Psoas muscle (tissue), 8 donors: ENCODE measurements at places on chromosomes 6 and 20. TPM values are rescaled to one million over a fixed set of nuclear protein-coding genes. Genes with fewer than 3 reads are reported as not detected.

Gene TFAP2A
- 0.15 TPM for total RNA-seq

Gene TRIM38
- total RNA-seq = 4.8 TPM

Gene EYA2
- 1.6 TPM for total RNA-seq

Gene OXT
- total RNA-seq = not detected

Gene SIGLEC1
- total RNA-seq = 3.1 TPM

- peak overlapping the region; percentile 96 for H3K27ac ChIP-seq
- H3K27me3 ChIP-seq = no peaks in the 10 kb centered on the region
- H3K36me3 ChIP-seq = no peaks in the 10 kb centered on the region
- peak; percentile 59 for DNase-seq
These were observed 427 bp downstream of the GINM1 start for GRCh38 chr6:149566410-149567193.

DNA sequence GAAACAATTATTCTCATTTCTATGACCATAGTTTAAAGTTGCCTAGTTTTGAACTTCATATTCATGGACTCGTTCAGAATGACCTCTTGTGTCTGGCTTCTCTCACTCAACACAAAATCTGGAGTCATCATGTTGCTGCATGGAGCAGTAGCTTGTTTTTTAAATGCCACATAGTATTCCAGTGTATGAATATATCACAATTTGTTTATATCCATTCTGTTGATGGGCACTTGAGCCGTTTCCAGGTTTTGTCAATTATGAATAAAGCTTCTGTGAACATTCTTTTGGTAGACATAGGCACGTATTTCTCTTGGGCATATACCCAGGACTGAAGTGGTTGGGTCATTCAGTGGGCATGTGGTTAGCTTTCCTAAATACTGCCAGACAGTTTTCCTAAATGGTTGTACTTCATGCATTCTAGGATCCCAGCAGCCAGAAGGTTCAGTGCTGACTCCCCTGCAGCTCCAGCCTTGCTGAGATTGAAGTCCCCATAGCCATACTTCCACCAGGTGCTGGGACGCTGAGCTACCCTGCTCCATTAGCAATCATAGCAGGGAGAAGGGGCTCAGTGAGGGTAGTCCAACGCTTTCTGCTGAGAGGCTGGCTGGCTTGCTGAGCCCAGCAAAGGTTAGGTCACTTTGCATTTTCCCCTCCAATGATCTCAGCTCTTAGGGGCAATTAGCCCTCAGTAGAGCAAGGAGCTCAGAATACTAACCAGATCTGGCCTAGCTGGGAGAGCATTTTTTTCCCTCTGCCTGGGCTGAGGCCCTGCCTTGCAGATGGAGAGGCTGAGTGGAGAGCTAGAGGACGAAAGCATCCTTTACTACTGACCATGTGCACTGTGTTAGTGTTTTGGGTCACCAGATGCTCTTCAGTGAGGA is 35.7 kb upstream of the CTNNBL1 start:
- no peaks in the 10 kb centered on the region for H3K4me1 ChIP-seq
- no peaks in the 10 kb centered on the region for H3K36me3 ChIP-seq
- DNase-seq = no peak
- H3K27me3 ChIP-seq = peaks cover 10% of the 10 kb centered on the region
- H3K4me3 ChIP-seq = no peak overlapping the region

DNA sequence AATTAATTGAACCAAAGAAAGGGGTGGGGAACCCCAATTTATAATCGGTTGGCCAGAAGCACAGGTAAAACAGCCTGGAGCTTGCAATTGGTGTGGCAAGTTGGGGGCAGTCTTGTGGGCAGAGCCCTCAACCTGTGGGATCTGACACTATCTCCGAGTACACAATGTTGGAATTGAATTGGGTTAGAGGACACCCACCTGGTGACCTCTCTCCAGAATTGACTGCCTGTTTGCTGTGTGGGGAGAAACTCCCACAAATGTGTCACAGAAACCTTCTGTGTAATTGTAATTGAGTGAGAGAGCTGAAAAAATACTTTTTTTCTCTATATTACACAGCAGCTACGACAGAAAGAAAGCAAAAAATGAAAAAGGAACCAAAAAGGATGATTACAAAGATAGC is 53.0 kb upstream of the FAM83C start:
- no peak for DNase-seq
- H3K36me3 ChIP-seq = peaks cover 2% of the 10 kb centered on the region
- H3K4me1 ChIP-seq = peaks cover 29% of the 10 kb centered on the region
- no peaks in the 10 kb centered on the region for H3K27me3 ChIP-seq
- H3K4me3 ChIP-seq = peak overlapping the region; percentile 4

- H3K27me3 ChIP-seq = no peaks in the 10 kb centered on the region
- no peak overlapping the region for H3K27ac ChIP-seq
- H3K4me1 ChIP-seq = peaks cover 4% of the 10 kb centered on the region
These were observed 71.8 kb downstream of the ALDH8A1 start for GRCh38 chr6:134878136-134878535.

DNA sequence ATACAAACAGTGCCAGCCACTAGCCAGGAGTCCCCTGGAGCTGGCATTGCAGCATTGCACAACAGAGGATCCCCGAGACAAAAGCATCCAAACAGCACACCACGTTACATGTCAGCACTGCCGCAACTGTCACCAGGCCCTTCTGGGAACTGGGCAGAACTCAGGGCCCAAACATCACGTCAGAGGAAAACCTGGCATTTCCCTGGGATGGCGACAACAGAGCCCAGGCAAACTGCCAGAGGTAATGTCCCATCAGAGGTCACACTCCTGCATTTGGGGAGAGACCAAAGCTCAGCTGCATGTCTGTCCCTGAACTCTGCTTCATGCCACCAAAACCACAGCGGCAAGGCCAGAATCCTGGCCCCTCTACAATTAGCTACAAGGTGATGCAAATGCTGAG is 36.3 kb downstream of the PPP1R3G start:
- no peak for DNase-seq
- H3K27ac ChIP-seq = no peak overlapping the region
- no peaks in the 10 kb centered on the region for H3K36me3 ChIP-seq
- peaks cover 6% of the 10 kb centered on the region for H3K4me1 ChIP-seq
- no peak overlapping the region for H3K4me3 ChIP-seq

DNA sequence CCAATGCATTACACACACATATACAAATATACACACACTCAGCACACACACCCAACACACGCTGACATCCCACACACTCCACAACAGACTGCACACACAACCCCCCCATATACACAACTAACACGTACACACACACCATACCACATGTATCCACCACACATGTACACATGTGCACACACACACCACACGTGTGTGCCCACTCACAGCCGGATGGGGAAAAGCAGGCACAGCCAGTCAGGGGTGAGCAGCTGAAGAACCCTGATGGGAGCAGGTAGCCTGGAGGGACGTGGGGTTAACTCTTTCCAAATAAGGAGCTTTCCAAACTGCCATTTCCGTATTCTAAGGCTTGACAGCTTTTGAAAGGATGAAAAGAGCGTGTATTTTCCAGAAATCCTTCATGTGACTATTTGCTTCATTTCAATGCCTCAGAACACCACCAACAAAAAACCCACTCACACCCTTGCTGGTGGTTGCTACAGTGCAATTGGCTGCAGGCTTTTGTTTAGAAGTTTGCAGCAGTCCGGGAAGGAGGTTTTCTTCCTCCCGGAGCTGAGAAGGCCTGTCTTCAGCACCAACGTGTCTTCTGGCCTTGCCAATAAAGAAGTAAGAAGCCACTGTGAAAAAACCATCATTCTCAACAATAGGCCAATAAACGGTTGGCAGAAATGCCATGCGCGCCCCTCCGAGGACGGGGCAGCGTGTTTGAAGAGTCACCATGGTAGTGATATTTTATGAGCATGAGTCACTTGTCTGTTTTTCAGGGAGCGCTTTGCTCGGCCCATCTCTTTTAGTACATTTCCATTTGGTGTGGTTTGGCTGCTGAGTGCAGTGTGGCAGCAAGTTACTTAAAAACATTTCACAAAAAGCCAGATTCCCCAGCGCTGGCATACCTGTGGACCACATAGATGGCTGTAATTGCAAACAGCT is 131.3 kb upstream of the GMDS start:
- H3K4me3 ChIP-seq = no peak overlapping the region
- no peaks in the 10 kb centered on the region for H3K4me1 ChIP-seq
- DNase-seq = no peak
- no peaks in the 10 kb centered on the region for H3K36me3 ChIP-seq
- H3K27ac ChIP-seq = no peak overlapping the region

- H3K27ac ChIP-seq = peak overlapping the region; percentile 79
- peaks cover 2% of the 10 kb centered on the region for H3K4me1 ChIP-seq
- H3K36me3 ChIP-seq = no peaks in the 10 kb centered on the region
- DNase-seq = no peak
- H3K27me3 ChIP-seq = no peaks in the 10 kb centered on the region
These were observed 10.6 kb upstream of the SERINC3 start for GRCh38 chr20:44532259-44532980.

DNA sequence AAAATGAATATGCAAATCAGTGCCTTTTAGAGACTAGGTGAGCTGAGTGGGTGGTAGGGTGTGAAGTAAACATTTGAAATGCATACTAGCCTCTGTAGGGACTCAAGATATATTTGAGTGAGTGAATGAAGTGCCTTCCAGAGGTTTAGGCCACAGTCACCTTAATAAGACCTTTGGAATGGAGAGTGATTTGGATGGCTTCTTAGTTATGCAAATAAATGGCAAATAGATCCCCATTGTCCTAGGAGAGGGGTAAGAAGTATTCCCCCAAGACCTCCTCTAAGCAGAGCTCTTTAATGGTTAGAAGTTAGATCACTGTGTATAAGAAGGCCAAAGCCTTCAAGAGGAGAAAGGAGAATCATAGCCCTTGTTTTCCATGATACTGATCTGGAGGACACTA is 47.8 kb upstream of the IMPG1 start:
- no peaks in the 10 kb centered on the region for H3K27me3 ChIP-seq
- DNase-seq = no peak
- no peak overlapping the region for H3K4me3 ChIP-seq
- H3K36me3 ChIP-seq = no peaks in the 10 kb centered on the region
- H3K27ac ChIP-seq = no peak overlapping the region

- H3K27ac ChIP-seq = no peak overlapping the region
- no peaks in the 10 kb centered on the region for H3K36me3 ChIP-seq
- H3K4me3 ChIP-seq = no peak overlapping the region
- no peak for DNase-seq
- no peaks in the 10 kb centered on the region for H3K27me3 ChIP-seq
These were observed 158.6 kb upstream of the RIMS1 start for GRCh38 chr6:71727632-71728294.

DNA sequence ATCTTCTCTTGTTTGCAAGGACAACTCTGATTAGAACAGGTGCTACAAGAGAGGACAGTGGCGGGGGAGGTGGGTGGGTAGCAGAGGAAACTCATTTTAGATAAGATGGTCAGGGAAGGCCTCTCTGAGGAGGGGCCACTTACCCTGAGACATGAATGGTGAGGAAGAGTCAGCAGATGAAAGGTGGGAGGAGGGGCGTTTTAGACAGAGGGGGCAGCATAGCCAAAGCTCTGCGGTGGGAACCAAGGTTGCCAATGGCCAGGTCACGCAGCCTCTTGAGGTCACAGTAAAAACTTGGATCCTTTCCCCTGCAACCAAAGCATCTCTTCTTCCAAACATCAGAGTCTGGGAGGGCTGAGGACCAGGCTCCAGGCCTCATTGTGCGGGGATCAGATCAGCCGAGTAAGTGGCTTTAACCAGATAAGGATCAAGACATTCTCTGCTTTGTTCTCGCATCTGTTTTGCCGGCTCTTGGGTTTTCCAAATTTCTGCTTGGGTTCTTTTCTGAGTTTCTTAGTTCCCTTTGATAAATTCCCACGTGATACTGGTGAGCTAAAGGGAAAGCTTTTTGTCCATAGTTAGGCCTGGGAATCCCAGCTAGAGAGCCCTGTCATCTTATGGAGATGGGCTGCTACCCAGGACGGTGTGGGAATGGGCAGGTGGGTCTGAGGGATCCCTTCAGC is 5.5 kb upstream of the CD40 start:
- H3K27me3 ChIP-seq = no peaks in the 10 kb centered on the region
- no peak overlapping the region for H3K4me3 ChIP-seq
- no peaks in the 10 kb centered on the region for H3K36me3 ChIP-seq
- no peak for DNase-seq

GRCh38 chr6:90179190-90180169 is 117.2 kb downstream of the BACH2 start:
- no peaks in the 10 kb centered on the region for H3K27me3 ChIP-seq
- H3K27ac ChIP-seq = no peak overlapping the region
- H3K4me1 ChIP-seq = peaks cover 39% of the 10 kb centered on the region
- no peak overlapping the region for H3K4me3 ChIP-seq

GRCh38 chr20:63452821-63453523 is 19.5 kb downstream of the KCNQ2 start:
- no peaks in the 10 kb centered on the region for H3K4me1 ChIP-seq
- no peaks in the 10 kb centered on the region for H3K36me3 ChIP-seq
- H3K4me3 ChIP-seq = no peak overlapping the region
- no peak overlapping the region for H3K27ac ChIP-seq
- no peak for DNase-seq

GRCh38 chr20:22509843-22510147 is 74.6 kb downstream of the FOXA2 start:
- no peaks in the 10 kb centered on the region for H3K4me1 ChIP-seq
- no peak overlapping the region for H3K4me3 ChIP-seq
- H3K36me3 ChIP-seq = no peaks in the 10 kb centered on the region
- no peak overlapping the region for H3K27ac ChIP-seq
- H3K27me3 ChIP-seq = peaks cover 4% of the 10 kb centered on the region
